ENCODE measurements at places on chromosomes 13 and 19.

DNA sequence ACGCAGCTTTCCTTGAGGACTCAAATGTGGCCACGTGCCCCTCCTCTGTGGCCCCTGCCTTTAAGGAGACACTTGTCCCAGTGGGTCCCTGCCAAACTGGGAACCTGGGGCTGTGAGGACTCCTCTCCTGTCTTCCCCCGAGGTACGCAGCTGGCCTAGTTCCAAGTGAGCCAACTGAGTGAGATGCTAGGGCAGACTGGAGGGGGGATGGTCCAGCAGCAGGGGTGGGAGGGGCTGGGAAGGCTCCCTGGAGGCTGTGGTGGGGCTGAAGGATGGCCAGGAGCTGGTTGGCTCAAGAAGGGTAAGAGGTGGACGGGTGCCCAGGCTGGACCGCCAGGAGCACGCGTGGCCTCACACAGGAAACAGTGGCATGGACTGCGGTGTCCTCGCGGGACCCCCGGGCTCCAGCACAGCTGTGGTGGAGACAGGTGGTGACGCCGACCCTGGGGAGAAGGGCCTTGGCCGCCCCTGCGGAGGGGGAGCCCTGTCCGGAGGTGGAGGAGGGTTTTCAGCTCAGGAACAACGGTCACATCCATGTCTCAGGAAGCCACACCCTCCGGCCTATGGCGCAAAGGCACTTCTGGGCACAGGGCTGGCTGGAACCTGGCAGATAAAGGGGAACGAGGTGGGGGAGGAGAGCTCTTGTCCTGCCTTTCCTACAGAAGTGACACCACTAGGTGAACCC is 45.8 kb downstream of the MLLT1 start:
- no peak for DNase-seq

DNA sequence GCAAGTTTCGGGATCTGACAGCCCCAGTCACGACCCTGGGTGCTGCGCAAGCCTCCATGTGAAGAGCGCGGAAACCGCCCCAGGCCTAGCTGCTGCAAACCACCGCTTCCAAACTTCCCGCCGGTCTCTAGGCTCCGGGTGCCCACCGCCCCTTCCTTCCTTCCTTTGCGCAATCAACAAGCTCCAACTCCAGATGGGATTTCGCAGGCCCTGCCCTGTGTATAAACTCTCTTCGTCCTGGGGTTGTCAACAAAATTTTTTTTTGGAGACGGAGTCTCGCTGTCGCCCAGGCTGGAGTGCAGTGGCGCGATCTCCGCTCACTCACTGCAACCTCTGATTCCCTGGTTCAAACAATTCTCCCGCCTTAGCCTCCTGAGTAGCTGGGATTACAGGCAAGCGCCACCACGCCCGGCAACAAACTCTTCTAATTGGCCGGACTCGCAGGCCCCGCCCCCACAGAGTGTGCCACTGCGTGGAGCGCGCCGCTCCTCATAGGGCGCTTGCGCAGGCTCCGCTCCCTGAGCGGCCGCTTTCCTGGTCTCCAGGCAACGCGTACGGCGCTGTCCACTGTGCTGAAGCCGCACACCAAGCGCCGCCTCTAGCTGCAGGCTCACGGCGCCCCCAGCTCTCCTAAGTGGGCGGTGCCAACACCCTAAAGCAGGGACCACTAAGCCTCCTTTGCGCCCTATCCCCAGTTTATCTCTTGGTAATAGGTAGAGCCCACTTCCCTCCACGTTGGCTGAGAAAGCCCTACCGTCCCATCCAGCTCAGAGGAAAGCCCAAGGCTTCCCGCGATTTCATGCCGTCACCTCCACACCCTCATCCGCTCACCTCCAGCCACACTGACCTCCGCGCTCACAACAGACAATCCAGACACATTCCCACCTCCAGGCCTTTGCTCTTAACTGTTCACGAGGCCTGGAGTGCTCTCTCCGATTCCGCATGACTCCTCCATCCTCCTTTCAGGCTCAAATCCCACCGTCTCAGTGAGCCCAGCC is 5.5 kb upstream of the QTRT1 start:
- DNase-seq: peak; percentile 33

GRCh38 chr13:47399599-47399998 is 502.7 kb upstream of the HTR2A start:
- DNase-seq: no peak

DNA sequence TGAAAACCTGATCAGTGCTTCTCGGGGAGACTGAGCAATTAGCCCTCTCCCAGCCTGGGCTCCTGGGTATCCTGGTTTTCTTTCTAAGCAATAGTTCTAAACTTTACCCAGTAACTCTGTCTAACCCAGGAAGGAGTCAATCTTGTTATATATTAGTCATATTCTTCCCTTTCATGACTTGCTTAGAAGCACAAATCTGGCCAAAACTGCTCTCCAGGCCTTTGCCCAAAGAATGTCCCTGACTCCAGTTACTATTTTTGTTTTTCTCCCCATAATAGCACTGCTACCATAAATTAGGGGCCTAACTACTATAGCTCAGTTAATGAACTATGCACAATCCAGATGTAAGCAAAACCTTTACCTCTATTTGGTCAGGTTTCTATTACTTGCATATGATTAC is 355.8 kb upstream of the HTR2A start:
- no peak for DNase-seq

DNA sequence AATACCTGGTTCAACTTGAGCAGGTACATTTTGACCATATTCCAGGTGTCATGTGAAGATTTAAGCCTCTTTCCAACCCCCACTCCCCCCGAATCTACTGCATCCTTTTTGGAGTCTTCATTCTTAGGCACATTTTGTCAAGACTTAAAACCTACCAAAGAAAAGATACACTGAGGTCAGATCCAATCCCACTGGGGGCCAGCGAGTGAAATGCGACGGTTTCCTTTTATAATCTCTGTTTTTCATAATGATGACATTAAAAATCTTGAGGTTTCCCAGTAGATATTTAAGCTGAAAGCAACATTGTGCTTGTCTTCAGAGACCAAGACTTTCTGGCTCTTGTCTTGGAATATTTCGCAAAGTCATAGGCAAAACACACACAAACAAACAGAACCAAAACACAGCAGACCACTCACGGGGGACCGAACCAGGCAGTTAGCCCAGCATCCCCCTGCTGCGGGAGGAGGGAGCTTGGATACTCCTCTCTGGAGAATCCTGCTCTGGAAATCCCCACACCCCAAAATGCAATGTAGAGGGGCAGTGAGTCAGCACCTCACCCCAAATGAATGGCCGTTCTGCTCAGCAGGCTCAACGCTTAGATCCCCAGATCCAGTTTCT is 506 bp upstream of the GAS6 start:
- no peak for DNase-seq

GRCh38 chr19:18969931-18970659 is 29.1 kb upstream of the HOMER3 start:
- no peak for DNase-seq

DNA sequence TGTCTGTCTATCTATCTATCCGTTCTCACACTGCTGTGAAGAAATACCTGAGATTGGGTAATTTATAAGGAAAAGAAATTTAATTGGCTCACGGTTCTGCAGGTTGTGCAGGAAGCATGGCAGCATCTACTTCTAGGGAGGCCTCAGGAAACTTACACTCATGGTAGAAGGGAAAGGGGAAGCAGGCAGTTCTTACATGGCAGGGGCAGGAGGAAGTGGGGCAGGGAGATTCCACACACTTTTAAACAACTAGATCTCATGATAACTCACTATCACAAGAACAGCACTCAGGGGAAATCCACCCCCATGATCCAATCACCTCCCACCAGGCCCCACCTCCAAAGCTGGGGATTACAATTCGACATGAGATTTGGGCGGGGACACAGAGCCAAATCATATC is 105.3 kb downstream of the SLC10A2 start:
- no peak for DNase-seq

GRCh38 chr13:99322297-99323103 is 15.3 kb upstream of the GPR183 start:
- no peak for DNase-seq

- DNase-seq: no peak
These were observed 38.0 kb downstream of the ITGBL1 start for GRCh38 chr13:101490406-101491015.

DNA sequence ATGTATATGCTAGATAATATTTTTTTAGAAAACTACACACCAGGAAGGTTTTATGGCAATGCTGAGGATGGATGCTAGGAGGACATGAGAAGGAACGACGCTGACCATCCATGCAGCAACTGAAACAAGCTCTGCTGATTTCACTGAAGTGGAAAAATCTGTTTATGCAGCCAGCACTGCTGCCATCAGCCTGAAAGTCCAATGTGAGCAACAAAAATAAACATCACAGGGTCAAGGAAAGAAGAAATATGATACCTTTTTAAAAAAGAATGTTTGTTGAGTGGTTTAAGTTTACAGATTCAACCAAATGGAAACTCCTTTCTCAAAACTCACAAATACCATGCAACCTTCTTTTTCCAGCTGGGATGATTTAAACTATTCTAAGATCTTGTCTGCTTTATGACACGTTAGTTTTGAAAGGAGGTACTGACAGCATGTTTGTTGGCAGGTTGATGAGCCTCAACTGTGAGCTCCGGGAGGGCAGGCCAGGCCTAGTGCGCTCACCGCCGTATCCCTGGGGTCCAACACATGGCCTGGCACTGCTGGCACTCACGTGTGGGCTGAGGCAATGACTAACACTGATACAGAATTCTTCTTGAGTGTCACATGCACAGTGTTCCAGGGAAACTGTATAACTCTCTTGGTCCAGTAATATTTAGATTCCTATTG is 46.8 kb downstream of the LATS2 start:
- DNase-seq: no peak

GRCh38 chr13:74090869-74091605 is 43.2 kb downstream of the KLF12 start:
- DNase-seq: no peak

GRCh38 chr19:23283925-23284324 is 33.7 kb upstream of the ZNF724 start:
- no peak for DNase-seq

- no peak for DNase-seq
These were observed 8.2 kb downstream of the CAPN12 start for GRCh38 chr19:38736036-38736412.

DNA sequence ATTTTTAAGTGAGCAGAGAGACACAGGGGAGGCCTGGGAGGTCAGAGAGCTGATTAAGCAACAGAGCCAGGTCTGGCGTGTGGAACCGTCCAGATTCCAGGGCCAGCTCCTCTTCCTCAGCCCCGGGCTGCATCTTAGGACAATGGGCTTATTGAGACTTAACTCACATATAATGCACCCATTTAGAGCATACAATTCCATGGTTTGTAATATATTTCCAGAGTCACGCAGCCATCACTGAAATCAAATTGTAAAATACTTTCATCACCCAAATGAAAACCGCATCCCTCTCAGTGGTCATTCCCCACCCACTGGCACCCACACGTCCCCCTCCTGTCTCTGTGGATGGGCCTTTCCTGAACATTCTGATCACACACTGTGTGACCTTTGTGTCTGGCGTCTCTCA is 2.1 kb upstream of the HMG20B start:
- no peak for DNase-seq

- no peak for DNase-seq
These were observed 3.1 kb downstream of the SLC25A15 start for GRCh38 chr13:40792284-40793051.

DNA sequence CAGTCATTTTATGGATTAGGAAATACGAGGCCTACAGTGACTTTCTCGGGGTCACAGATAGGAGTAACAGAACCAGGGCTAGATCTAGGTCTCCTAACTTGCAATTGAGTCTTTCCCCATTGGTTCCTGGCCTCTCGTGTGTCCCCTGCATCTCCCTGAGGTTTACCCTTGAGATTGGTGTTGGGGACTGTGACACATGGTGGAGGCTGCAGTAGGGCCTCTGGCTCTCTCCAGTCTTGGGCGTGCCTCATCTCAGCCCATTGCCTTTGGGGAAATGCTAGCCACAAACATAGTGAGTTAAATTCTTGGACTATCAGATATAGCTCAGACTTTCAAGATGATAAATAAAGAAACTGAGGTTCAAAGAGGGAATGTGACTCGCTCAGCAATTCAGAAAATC is 212.1 kb downstream of the KCNRG start:
- DNase-seq: no peak

GRCh38 chr13:75347457-75347856 is 134.5 kb downstream of the TBC1D4 start:
- DNase-seq: no peak

DNA sequence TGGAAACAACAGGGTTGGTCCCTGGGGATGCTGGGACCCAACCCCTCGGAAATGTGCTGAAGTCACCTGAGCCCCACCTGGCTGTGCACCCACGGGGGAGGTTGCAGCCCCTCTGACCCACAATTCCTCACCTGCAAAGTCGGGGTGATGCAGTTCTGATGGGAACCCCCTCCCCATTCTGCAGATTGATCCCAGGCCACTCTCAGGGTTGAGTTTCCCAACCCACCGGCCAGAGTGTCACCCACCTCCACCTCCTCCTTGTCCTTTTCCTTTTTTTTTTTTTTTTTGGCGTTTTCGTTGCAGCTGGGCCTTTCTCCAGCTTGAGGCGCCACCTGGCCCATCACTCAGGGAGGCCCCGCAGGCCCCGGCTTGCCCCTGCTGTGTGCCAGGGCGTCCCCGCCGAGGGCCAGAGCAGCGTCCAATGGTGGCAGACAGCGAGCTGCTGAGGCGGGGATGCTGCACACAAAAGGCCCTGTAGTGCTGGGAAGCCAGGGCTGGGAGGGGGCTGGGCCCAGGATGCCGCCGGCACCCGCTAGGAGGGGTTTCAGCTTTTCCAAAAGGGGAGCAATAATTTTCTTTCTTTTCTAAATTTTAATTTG is 4.6 kb downstream of the PIK3R2 start:
- peak; percentile 22 for DNase-seq

DNA sequence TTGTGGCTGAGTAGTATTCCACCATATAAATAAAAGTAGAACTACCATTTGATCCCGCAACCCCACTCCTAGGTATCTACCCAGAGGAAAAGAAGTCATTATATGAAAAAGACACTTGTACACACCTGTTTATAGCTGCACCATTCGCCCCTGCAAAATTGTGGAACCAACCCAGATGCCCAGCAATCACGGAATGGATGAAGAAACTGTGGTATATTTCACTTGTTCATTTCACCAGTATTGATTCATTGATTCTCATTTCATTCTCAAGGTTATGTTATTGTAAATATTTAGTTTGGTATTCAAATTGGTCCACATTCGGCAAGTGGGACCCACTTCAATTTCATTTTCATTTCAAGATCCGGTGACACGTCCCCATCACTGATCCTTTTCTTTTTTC is 8.2 kb upstream of the RFPL4A start:
- no peak for DNase-seq

- no peak for DNase-seq
These were observed 605 bp downstream of the TMEM255B start for GRCh38 chr13:113759525-113760137.

GRCh38 chr13:79901336-79901735 is 420.4 kb downstream of the NDFIP2 start:
- DNase-seq: no peak

- DNase-seq: no peak
These were observed 656.1 kb downstream of the DACH1 start for GRCh38 chr13:71210861-71211260.

- DNase-seq: peak; percentile 67
These were observed 5.7 kb downstream of the COMP start for GRCh38 chr19:18785179-18786124.

DNA sequence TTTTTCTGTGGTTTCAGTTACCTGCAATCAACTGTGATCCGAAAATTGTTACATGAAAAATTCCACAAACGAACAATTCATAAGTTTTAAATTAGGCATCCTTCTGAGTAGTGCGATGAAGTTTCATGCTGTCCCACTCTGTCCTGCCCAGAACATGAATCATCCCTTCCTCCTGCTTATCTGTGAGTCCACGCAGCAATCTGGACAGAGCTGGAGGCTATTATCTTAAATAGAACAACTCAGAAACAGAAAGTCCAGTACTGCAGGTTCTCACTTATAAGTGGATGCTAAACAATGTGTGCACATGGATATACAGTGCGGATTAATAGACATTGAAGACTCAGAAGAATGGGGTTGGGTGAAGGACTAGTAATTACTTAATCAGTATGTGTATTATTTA is 583.7 kb upstream of the SPRY2 start:
- no peak for DNase-seq

Data from NCI-H187 (cell line).